ENCODE measurements at places on chromosomes 7 and 10.

DNA sequence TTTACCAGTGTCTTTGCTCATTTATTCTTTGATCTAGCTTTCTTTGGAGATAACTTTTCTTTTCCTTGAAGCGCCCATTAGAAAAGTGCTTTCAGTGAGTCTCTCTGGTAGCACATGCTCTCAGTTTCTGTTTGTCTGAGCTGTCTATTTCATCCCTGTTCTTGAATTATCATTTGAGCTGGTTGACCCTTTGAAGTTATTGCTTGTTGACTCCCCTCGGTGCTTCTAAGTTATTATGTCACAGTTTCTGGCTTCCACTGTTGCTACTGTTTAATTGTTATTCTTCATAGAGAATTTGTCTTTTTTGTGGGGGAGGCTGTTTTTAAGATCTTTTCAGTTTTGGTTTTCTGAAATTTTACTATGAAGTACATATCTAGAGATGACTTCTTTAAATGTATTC is 11.4 kb upstream of the PRF1 start:
- DNase-seq, result no peak

DNA sequence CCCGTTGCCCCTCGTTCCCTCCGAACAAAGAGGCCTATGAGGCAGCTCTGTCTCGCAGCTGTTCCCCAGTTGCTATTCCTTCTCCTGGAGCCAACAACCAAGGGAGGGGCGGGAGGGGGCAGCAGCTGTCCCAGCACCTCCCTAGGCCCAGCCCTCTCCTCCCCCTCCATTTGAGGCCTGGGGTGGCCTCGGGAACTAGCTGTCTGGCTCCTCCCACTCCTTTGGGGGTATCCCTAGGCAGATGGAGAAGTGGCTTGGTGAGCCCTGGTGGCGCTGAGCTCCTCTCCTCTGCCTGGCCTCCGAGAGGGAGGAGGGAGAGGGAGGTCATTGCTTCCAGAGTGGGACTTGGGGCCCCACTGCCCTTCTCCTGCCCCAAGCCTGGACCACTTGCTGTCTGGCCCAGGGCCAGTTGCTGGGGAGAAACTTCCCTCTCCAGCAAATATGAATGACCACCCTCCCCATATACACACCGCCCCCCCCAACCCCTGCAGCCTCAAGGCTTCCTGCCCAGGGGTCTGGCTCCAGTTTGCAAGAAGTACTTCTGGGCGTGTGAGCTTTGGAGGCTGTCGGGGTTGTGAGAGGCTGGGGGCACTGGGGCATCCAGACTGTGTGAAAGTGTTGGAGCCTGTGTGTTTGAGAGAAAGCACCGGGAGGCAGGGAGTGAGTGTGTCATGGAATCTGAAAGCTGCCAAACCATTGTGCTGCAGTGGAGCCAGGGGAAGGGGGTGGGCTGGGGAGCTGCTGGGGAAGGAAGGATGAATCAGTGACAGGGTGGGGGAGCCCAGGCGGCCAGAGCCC is 3.1 kb downstream of the FLNC start:
- peak; percentile 93 for DNase-seq

DNA sequence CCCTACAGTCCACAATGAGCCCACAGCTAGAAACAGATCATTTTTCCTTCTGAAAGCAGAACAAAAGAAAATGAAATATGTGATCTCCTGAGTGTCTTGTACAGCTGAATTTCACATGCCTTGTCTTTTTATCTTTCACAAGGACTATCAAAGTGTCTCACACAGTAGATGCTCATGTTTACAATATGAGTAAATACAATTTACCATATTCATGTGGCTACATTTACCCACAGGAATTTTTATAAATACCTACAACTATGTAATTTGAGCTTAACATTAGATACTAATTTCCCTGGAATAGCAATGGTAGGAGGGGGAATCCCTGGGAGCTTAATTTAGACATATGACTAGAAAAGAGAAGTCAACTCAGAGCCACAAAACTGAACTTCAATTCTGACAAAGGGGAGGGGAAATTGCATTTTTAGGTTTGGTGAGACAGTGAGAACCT is 186.2 kb downstream of the MACC1 start:
- DNase-seq, result no peak

GRCh38 chr7:37796138-37796775 is 52.1 kb upstream of the NME8 start:
- no peak for DNase-seq

- DNase-seq, result no peak
Observed at GRCh38 chr10:98388101-98388655, 26.8 kb downstream of the PYROXD2 start.

- no peak for DNase-seq
Observed at GRCh38 chr7:48563334-48563733, 361.0 kb upstream of the CDC14C start.

GRCh38 chr7:24656608-24657007 is 83.4 kb downstream of the PALS2 start:
- DNase-seq, result no peak

GRCh38 chr10:74824184-74824899 is 2.1 kb upstream of the KAT6B start:
- peak; percentile 72 for DNase-seq

All from eye (tissue), 1 donor.